ENCODE measurements at places on chromosomes 1 and 21.

GRCh38 chr1:227869851-227870305 is 54.4 kb downstream of the PRSS38 start:
- DNase-seq, result peak; percentile 14

DNA sequence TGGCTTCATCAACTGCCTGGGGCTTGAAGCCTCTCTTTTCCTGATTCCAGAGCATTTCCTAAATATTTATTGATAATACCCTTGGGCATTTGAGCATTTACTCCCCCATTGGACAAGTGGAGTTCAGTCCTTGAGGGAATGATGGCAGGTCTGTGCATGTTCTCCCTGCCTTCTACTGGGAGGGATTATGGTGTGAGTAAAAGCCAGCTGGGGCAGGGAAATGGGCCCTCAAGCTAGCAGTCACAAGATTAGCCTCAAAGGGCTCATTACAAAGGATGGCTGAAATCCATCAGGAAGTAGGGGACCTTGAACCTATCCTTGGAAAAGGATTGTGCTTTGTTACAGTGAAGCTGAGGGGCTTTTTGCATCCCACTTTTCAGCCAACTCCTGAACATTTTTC is 24.2 kb upstream of the OSBPL9 start:
- DNase-seq, result no peak

- DNase-seq, result no peak
These were observed 9.0 kb downstream of the CFH start for GRCh38 chr1:196660852-196661251.

- DNase-seq, result no peak
These were observed 175.6 kb upstream of the C1orf105 start for GRCh38 chr1:172244865-172245264.

DNA sequence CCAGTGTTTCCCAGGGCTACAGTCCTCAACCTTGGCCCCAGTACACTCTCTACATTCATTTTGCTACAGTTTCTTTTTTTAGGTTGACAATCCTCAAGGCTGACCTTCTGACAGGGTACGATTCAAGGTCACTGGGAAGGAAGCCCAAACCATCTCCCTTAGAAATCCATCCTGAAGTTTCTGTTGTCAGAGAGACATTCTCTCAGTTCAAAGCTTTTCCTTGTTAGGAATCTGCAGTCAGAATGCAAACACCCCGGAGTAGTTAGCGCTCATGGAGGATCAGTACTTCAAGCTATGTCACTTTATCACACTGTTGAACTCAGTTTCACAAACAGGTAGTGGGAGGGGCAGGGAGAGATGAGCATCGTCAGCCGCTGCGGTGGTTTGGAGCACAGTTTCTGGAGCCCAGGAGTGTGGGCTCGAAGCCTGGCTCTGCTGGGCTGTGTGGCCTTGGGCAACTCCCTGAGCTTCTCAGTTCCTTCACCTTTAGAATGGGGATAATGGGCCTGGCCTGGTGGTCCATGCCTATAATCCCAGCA is 4.2 kb downstream of the SLC2A5 start:
- DNase-seq, result no peak

DNA sequence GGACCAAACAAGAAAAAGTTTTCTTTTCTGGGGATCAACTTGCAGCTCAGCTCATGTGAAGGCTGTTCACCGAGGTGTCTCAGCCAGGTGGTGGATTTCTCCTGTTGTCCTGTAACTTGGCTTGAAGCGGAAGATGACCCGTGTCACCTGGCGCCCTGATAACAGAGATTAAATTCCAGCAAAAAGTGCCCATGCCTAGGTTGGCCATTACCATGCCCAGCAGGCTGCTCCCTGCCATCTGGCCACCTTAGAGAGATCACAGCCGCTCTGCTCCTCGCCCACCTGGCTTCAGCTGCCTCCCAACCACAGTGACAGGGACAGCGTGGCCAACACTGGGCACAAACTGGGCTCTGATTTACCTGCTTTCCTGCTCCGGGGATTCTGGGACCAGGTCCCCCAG is 149.5 kb downstream of the ZBTB18 start:
- no peak for DNase-seq

GRCh38 chr21:44552136-44552535 is 831 bp upstream of the KRTAP10-2 start:
- DNase-seq, result no peak

Measured in fibroblast of skin of left biceps (primary cell).